Epithelial cell of proximal tubule (primary cell): ENCODE measurements at places on chromosomes 6 and 20. TPM values are rescaled to one million over a fixed set of nuclear protein-coding genes. Genes with fewer than 3 reads are reported as not detected.

- DNase-seq: no peak
Observed at GRCh38 chr6:44849806-44850205, 462.3 kb downstream of the CDC5L start.

The TBC1D22B gene
- total RNA-seq: 8.8 and 9.8 TPM in 2 replicates

DNA sequence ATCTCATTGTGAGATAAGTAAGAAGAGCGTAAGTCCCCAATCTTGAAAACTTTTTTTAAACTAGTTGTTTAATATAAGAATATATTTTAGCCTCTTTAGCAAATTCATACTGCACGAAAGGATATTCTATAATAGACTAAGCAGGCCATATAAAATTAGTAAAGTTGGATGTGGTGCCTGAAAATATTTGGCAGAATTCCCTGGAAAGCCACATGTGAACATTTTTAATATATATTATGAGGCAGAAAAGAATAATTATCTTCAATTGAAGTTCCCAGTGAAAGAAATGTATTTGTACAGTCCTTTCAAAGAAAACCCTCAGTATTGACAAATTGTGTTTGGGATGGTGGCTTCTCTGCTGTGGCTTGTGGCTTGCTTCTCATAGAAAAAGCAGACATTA is 237.5 kb upstream of the JAG1 start:
- no peak for DNase-seq

The BPIFB6 gene
- not detected in 2 replicates for total RNA-seq

The CAGE1 gene
- total RNA-seq: 0.22 TPM in 1 of 2 replicates, not detected in the other

- DNase-seq: no peak
Observed at GRCh38 chr6:13147376-13147775, 181.0 kb downstream of the TBC1D7 start.

The SLC12A5 gene
- not detected in 2 replicates for total RNA-seq

The MMP24 gene
- 8.2 and 12.2 TPM in 2 replicates for total RNA-seq

- no peak for DNase-seq
Observed at GRCh38 chr20:25360631-25361286, 29.9 kb downstream of the ABHD12 start.

DNA sequence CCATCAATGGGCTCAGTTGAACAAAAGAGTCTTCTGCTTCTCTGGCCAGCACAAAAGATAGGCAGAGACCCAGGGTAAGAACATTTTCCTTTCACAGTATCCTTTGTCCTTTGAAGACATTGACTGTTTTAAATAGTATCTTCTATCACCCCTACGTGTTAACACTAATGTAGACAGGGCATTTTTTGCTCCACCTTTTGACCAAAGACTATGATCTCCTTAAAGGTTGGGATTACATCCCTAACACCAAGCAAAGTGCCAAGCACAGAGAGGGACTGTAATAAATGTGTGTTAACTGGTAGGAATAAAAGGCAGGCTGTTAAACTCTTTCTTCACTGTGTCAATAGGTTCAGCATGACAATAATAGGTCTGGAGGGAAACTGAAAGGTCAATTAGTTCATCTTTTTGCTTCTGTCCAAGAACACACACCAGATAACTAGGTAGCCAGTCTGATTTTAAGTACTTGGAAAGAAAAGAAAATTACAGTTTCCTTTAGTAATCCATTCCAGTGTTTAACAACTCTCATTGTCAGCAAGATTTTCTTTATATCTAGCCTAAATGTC is 63.6 kb upstream of the NOX3 start:
- DNase-seq: no peak

DNA sequence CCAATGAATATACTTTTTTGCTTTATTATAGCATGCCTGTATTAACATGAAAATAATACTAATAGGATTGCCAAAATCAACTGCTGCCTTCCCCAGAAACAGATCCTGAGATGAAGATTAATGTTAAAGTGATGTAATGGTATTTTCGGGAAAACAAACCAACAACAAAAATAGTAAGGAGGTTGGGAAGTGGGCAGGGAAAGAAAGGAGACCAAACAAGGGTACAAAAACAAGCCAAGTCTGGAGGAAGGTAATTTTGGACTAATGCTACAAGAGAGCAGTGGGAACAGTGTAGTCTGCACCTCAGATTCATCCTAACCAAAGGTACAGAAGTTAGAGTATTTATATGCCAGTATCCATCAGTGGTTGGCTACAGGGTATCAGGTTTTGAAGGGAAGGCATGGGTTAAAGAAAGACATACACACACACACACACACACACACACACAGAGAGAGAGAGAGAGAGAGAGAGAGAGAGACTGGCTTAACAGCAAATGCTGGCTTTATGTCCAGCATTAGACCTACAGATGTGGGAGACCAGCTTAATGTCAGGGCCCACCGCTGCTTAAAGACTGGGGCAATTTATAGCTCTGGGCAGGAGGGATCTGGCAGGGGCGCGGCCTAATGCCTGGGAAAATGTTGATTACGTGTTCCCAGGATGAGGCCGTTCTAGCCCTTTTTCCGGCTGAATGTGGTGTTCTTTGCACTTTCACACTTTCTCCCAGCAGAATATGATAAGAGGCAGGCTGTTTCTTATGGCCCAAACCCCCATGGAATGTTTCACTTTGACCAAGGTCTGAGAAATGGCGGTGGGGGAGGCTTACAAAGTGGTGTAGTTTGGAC is 3.8 kb upstream of the SLC17A1 start:
- no peak for DNase-seq

GRCh38 chr6:143055213-143055612 is 5.5 kb upstream of the AIG1 start:
- no peak for DNase-seq

- DNase-seq: no peak
Observed at GRCh38 chr6:113010196-113010989, 663.3 kb downstream of the RFPL4B start.

DNA sequence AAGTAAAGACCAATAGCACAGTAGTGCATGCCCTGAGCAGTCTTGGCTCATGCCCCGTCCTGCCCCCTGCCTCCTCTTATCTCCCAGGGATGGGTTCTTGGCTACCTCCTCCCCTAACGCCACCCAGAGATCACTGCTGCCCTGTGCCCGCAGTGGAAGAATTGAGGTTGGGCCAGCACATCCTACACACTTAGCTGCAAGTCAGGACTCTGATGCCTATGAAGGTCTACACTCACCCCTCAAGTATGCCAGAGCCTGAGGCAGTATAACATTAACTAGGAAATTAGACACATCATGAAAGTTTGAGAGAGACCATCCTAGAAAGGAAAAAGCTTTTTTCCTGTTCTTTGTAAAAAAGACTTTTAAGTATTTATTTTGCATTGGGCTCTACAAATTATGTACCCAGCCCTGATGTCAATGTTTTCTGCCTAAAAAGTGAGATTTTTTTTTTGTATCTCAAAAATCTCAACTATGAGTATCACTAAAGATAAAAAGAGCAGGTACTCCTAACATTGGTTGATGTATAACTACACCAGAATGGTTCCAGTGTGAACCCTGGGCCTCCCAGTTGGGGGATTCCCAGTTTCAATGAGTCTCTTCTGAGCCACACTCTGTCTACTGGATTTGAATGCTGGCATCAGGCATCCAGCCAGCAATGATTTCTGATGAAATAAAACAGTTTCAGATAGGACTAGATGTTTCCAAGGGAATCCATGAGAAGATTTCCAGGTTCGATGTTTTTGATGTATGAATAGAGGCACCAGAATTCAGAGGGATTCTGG is 115.4 kb downstream of the ISM1 start:
- peak; percentile 96 for DNase-seq

The DEFB132 gene
- total RNA-seq: not detected in 2 replicates

The HRH3 gene
- not detected in 2 replicates for total RNA-seq

- no peak for DNase-seq
Observed at GRCh38 chr6:92777146-92777740, 642.1 kb downstream of the EPHA7 start.

GRCh38 chr6:6645261-6645917 is 56.9 kb downstream of the LY86 start:
- no peak for DNase-seq

The SRSF12 gene
- total RNA-seq: 5.4 and 6.2 TPM in 2 replicates

GRCh38 chr6:146700078-146700686 is 101.4 kb downstream of the ADGB start:
- peak; percentile 51 for DNase-seq

The ZNF334 gene
- total RNA-seq: 1.9 and 2.2 TPM in 2 replicates

DNA sequence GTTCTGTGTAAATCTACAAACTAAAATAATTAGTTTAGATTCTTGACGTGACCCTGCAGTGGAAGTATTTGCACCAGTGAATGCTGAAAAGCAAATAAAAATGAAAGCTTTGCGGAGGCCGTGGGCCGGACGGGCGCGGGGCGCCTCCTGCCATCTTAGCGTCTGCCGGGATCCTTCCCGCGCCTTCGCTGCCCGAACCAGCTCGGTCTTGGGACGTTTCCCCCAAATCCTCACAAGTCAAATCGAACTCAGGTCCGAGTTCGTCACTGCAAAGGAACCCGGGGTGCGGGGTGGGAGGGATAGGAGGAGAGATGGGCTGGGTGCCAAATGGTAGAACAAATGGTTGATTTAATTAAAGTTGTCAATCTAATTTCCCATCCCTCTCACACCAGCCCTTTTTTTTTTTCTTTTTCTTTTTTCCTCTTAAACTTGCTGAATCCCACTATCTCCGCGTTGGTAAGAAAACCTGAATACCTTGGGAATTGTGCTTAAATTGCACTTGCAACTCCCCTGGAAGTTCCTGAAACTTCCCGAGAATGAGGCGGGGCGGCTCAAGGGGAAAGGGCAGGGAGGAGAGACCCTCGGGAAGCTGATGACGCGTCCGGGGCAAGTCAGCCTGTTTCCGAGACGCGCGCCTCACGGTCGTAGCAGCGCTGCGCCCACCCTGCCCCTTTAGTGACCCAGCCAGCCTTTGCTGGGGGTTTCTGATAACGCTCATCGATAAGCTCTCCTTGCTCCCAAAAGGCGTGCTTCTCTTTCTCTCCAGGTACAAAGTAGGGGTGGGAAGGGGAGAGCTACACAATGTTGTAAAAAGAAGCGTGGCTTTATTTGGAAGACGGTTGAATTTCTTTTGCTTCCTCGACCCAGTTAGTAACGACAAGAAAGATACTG is 1.8 kb downstream of the GJA1 start:
- no peak for DNase-seq

The GSTA3 gene
- total RNA-seq: not detected in 2 replicates

GRCh38 chr20:20096421-20096820 is 44.1 kb downstream of the CFAP61 start:
- no peak for DNase-seq

DNA sequence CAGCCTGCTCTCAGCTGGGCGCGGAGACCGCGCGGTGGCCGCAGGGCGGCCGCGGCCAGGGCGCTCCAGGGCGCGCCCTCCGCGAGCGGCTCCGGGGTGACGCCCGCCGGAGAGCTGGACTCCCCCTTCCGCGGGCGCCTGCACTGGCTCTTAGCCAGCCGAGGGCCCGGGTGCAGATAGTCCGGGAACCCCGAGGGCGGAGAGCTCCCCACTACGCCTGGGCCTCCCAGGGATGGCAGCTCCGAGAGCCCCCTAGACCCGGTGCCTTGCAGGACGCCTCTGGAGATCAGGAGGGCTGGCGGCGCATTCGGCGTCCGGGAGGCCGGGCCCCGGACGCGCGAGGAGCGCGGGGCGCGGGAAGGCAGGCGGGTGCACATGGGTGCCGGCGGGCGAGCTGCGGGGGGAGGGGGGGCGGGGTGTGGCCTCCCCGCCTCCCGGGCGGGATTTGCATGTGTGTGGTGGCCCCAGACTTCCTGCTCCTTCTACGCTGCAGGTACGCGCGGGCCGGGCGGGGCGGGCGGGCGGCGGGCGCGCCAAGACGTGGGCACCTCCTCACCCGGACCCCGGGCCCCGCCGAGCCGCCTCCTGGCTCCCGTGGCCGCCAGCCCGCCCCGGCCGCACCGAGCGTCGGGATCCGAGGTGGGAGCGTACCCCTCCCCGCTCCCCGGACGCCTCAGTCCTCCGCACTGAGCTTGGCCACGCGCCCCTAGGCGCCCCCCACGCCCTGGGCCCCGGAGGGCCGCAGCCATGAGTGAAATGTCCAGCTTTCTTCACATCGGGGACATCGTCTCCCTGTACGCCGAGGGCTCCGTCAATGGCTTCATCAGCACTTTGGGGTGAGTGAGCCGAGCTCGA is at the start of gene ITPR3:
Gene ITPR3 (plus strand): TSS at position 467 of the 855 bp plus-strand sequence. CDS start 281 bp downstream, at position 748.
- DNase-seq: no peak

DNA sequence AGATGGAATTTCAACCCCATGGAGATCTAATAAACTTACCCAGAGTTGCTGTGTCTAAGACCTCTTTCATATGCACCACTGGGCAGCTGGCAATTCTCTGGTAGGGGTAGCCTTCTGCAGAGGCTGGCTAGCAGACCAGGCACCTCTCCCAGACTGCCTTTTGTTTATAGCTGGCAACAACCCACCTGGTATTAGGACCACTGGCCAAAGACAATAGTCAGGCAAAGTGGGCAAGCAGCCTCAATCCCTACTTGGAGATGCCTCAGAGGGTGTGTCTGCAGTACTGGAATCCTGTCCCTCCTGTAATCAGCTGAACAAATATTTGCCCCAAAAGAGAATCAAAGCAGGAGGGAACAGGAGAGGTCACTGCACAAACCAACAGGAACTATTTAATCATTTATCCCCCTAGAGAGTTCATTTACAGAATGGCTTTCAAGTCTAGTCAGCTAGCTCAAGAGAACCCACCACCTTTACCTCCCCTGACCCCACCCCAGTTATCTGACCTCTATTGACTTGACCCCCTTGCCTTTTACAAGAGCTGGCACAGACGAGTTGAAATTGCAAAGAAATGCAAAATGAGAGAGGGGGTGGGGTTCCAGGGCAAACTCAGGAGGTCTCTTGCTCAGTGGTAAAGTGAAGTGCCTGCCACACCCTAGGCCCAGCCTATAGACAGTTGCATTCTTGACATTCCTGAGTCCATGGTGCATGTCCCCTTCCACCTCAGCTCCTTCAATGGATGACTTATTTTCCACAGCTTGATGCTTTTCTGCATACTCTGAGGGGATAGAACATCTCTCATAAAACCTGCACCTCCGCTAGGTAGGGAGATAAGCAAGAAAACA is 2.8 kb downstream of the BCL2L1 start:
- peak; percentile 80 for DNase-seq

The GTSF1L gene
- total RNA-seq: not detected in 2 replicates

DNA sequence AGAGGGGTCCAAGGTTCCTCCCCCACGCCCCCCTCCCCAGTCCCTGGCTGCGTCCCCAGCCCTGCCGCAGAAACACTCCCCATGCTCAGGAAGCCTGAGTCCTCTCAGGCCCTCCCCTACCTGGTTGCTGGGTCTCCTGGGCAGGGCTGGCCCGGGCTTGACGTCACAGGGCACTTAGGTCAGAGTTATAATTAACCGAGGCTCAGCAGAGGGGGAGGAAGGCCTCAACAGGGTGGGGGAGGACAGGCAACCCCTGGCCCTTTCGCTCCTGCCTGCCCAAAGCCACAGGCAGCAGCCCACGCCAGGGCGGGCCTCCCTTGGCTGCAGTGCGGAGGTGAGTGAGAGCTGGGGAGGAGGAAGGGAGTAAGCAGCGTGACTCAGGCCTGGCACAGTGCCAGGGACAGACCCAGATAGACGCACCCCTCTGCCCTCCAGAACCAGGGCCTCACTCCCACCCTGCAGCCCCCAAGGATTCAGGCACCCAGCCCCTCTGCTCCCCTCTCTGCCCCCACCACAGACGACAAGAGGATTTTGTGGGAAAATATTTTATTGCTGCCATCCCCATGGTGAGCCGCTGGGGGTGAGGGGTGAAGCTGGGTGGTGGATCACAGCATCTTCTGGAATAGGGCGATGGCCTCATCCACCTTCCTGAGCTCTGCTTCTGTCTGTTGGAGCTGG is at the start of gene VWA7:
Gene VWA7 (minus strand): TSS at position 340 of the 678 bp plus-strand sequence. CDS start 549 bp downstream, outside the sequence.
- peak; percentile 51 for DNase-seq
